Activated T-cell treated with anti-CD3 and anti-CD28 coated beads for 4 hours (primary cell): ENCODE measurements at places on chromosomes 13 and 19.

GRCh38 chr13:29948244-29948643, 97.8 kb upstream of the UBL3 start:
- no peak for DNase-seq

- no peak for DNase-seq
These were observed 21.5 kb downstream of the EBPL start for GRCh38 chr13:49669735-49670309.

DNA sequence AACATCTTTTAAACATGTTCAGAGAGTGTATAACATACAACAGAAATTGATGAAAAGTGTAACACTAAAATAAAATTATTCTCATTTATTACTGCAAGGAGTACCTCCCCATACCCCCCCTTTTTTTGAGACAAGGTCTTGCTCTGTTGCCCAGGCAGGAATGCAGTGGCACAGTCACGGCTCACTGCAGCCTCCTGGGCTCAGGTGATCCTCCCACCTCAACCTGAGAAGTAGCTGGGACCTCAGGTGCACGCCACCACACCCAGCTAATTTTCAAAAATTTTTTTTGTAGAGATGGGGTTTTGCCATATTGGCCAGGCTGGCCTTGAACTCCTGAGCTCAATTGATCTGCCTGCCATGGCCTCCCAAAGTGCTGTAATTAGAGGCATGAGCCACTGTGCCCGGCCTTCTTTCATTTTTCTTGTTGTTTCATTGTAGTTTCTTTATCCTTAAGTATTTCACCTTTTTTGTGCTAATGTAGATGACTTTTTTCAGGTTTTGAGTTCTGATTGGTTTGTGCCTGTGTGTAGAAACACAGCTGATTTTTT, 28.3 kb downstream of the GATAD2A start:
- no peak for DNase-seq

DNA sequence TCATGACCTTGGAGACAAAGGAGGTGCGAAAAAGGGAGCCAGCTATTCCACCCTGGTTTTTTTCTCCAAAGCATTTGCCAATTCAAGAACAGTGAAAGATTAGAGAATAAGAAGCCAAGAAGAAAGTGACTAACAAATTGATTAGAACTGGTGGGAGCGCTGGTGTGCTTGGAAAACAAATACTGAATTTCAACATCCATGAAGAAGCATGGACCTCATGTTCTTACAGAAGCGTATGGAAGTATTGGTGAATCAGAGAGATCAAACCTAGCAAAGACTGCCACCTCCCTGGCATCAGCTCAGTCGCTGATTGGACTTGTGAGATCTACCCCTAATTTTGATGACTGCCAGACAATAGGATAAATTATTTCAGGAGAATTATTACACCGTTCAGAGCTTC, 195.3 kb downstream of the ITGBL1 start:
- no peak for DNase-seq

DNA sequence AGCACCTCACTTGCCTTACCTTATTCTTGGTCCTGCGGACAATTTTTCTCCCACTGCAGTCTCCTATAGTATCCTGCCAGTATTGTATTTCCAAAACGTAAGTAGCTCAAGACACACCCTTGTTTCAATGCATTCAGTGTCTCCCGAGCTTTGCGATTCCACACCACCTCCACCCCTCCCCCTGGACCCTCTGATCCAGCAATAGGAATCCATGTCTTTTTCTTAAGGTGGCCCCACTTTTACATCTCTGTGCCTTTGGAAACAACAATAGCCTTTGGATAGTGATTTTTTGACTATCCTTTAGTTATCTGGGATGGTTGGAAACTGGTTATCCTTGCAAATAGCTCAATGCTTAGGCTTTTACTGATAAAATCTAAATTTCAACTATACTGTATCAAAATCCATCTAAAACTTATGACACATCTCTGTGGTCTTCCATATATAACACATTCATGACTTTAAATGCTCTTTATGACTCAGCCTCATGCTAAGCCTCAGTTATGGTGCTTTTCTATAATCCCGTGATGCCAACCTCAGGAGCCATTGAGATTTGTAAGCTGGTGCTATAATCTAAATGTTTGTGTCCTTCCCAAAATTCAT, 27.1 kb downstream of the FAM216B start:
- DNase-seq = no peak

DNA sequence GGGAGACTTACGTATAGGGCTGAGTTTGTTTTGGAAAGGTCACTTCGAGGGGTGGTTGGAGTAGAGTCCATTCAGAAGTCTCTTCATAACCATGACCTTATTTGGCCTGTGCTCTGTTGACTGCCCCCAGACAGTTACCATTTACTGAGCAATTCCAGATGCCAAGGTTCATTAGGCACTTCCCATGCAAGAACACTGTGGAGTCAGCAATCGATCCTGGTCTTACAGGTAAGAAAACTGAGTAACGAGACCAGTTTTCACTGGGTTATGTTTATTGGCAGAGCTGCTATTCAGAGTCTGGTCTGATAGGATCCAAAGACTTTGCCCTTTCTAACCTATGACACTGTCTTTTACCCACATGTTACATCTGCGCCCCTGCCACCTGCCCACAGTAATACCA, 134.7 kb downstream of the MTUS2 start:
- no peak for DNase-seq

DNA sequence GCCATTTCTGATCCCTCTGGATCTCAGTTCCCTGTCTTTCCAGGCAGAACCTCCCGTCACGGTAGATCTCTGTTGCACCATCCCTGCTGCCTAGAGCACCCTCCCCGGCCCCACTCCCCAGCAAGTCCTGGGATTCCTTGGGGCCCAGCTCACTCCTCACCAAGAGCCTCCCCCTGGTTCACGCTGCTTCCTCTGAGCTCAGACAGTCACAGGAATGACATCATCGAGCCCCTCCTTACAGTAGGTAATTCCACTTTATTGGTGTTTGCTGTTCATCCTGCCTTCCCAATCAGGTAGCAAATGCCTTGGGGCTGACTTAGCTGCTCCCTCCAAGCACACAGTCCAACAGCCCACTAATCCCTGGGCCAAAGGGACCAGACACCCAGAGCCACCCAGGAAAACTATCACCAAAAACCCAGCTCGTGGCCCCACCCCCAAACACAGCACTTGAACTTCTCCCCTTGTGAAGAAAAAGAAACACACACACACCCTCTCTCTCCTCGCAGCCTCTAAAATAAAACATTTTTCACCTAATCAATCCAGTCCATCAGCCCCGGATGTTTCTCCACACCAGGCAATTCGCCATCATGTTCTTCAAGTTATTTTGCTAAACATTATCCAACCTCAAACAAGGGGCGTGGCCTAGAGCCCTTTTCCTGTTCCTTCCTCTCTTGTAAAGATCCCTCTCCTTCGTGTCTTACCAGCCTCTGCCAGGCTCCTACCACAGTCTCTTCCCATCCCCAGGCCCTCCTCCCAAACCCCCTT, 2.5 kb downstream of the NAPA start:
- no peak for DNase-seq

GRCh38 chr19:51466723-51467122, 8.5 kb upstream of the SIGLEC8 start:
- no peak for DNase-seq

DNA sequence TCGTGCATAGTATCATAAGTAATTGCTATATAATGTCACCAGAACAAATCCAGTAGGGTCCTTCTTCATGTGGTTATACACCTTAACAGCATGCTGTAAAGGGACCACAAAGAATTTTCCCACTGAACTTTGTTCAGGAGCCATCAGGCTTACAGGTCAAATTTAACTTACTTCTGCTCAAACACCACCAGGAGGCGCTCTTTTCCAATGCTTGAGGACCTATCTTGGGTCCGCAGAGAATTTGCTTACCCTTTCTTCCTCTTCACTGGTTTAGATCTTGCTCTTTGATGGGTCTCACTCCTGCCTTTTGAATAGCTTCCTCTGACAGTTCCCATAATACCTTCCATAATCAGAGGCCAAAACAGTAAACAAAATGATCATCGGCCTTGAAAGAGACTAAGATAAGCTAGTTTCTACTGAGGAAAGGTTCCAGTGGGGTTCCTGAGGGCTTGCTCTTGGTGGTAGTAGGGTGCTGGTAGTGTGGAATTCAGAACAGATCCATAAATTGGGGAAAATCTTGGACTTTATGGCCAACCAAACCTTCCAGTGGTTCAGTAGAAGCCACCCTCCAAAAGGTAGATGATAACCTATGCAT, 37.4 kb downstream of the SCGB2B2 start:
- peak; percentile 71 for DNase-seq

DNA sequence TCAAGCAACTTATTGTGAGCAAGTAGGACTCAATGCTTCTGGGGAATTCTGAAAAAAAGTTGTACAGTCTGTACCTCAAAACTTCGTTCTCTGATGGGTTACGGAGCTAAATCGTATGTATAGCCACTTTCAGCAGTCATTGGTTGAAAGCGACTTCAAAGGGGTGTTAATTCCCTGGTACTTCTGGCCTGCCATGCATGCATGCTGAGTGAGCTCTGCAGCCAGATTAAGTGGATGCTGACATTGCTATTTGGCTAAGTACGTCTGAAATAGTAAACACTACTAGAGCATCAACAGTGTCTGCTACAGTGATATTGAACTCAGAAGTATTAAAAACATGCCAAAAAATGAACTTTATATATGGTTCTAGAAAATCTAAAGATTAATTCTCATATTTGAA, 1183.1 kb upstream of the PCDH20 start:
- DNase-seq = no peak

GRCh38 chr13:36992362-36992761, 6.8 kb downstream of the ALG5 start:
- DNase-seq = no peak

DNA sequence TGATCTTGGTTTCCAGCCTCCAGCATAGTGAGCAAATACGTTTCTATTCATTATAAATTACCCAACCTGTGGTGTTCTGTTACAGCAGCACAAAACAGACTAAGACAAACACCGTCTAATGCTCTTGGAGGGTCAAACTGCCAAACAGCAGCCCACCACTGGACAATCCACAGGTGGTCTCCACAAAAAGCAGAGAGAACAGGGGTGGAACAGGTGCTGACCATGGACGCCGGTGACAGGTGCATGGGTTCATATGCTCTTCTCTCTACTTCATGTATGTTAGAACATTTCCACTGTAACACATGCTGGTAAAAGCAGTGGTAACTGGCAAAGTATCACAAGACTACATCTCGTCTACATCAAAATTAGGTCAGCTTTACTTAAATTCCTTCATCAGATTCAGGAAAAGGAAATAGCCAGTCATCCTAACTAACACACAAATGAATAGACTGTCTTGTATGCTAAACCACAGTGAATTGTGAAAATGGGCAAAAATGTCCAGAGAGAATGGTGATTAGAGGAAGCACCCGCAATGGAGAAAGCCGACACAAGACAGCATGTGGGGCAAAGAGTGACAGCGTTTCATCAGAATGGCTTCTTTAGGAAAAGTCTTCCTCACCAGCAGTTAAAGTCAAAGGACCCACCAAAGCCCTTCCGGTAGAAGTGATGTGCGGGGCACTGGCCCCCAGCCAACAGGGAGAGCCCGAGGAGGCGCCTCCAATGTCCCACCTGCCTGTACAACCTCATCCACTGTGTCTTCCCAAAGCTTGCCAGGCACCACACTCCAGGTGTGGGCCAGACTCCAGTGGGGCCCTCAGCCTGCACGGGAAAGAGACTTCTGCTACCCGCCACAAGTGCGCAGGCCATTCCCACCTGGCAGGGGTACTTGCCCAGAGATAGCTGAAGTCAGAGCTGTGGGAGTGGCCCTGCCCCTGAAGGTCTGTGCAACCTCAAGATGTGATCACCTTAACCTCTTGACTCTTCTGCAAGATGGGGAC, 6.5 kb downstream of the CARS2 start:
- no peak for DNase-seq

DNA sequence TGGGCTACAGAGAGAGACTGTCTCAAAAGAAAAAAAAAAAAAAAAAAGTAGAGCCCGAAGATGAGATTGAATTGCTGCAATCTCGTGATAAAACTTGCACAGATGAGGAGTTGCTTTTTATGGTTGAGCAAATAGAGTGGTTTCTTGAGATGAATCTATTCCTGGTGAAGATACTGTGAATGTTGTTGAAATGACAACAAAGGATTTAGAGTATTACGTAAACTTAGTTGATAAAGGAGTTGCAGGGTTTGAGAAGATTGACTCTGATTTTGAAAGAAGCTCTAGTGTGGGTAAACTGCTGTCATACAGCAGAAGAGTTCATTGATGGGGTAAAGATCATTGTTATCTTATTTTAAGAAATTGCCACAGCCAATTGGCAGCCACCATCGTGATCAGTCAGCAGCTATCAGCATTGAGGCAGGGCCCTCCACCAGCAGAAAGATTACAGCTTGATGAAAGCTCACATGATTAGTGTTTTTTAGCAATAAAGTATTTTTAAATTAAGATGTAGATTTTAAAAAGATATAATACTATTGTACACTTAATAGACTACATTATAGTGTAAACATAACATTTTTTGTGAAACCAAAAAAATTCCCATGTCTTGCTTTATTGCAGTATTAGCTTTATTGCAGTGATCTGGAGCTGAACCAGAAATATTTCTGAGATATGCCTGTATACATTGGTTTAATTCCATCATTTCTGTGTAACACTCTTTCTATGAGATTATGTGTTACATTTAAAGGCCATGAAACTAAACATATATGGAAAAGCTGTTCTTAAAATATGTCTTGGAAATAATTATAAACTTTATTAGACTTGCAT, 43.1 kb downstream of the ZMYM2 start:
- DNase-seq = no peak

- no peak for DNase-seq
These were observed 9.6 kb upstream of the ZNRF4 start for GRCh38 chr19:5445561-5446055.

DNA sequence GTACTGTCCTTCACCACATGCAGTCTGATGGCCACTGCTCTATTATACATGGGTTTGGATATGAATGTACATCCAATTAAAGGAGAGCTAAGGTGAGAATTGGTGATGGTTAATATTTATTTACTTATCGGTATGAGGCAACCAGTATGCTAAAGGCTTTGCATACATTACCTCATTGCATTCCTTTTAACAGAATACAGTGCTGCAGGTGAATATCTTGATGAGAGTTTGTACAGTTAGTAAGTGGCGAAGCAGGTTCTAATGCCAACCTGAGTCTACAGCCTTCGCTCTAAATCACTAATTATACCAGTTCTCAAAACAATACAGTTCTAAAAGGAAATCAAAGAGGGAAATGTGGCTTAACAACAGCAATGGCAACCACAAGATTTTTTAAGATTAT, 284.1 kb downstream of the ITGBL1 start:
- DNase-seq = no peak

DNA sequence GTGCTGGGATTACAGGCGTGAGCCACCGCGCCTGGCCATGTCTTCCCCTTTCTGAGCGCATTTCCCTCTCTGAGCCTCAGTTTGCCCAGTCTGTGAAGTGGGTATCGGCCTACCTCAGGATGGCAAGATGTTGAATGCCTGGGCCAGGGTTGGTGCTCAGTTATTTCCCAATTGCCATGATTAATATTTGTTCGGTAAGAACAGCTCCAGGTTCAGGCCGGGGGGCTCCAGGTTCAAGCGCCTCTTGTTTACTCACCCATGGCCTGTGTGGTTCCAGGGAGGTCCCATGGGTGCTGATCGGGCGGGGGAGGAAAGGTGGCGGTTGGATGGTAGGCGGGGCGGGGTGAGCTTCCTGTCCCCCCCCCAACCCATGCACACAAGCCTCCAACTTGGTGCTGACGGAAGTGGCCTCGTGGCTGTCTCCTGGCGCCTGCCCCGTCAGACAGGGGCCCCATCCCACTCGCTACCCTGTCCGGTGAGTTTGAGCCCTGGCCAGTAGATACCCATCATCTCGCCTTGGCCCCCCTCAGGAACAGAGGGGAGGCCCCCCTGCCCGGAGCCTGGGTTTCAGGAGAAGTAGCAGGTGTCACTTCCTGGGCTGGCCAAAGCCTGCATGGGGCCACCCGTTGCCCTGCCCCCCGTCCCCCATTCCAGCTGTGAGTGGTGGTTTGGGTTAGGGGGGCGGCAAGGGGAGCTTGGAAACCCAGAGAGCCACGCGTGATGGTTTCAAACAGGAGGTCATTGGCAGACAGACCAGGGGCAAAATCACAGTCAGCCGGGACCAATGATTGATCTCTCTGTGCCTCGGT, at the start of gene FCHO1:
Gene FCHO1, plus strand, starts transcription at position 375 of the 809 bp plus-strand sequence. CDS start 3,688 bp downstream, outside the sequence.
- DNase-seq = peak; percentile 84
